ENCODE measurements at places on chromosomes 4 and X. TPM values are rescaled to one million over a fixed set of nuclear protein-coding genes. Genes with fewer than 3 reads are reported as not detected.

DNA sequence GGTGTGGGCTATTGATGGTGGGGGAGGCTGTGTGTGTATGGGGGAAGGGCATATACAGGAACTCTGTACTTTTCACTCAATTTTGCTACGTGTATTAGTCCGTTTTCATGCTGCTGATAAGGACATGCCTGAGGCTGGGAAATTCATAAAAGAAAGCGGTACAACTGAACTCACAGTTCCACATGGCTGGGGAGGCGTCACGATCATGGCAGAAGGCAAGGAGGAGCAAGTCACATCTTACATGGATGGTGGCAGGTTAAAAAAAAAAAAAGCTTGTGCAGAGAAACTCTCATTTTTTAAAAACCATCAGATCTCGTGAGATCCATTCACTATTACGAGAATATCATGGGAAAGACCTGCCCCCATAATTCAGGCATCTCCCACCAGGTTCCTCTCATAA lies 152.3 kb downstream of the NEK1 start:
- H3K4me1 ChIP-seq: no peaks in the 10 kb centered on the region
- H3K4me3 ChIP-seq: no peak overlapping the region
- H3K27ac ChIP-seq: no peak overlapping the region
- peaks cover 45% of the 10 kb centered on the region for H3K36me3 ChIP-seq
- H3K27me3 ChIP-seq: no peaks in the 10 kb centered on the region

- no peaks in the 10 kb centered on the region for H3K36me3 ChIP-seq
- no peaks in the 10 kb centered on the region for H3K4me1 ChIP-seq
- DNase-seq: no peak
- H3K27ac ChIP-seq: no peak overlapping the region
Observed at GRCh38 chrX:106415276-106415895, 196.4 kb upstream of the RADX start.

GRCh38 chr4:115489279-115489678 lies 375.9 kb upstream of the NDST4 start:
- H3K4me1 ChIP-seq: no peaks in the 10 kb centered on the region
- H3K4me3 ChIP-seq: no peak overlapping the region
- H3K27me3 ChIP-seq: no peaks in the 10 kb centered on the region
- no peak for DNase-seq
- H3K27ac ChIP-seq: no peak overlapping the region

DNA sequence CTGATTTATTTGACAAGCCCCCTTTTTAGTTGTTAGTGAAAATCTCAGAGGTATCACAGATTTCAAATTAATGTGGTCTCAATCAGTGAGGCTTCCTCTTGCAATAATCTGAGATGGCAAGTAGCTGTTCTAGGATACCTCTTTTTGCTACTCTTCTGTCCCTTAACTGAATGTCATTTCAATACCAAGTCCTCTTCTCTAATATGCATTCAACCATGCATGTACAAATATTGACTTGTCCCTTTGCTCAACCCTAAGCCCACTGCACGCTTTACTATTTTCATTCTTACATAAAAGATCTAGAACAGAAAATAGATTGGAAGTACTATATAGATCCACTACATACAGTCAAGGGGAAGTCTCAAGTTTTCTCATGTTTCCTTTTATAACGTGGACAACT lies 164.2 kb downstream of the CBR4 start:
- H3K27me3 ChIP-seq: peaks cover 29% of the 10 kb centered on the region
- DNase-seq: no peak
- no peak overlapping the region for H3K27ac ChIP-seq
- no peaks in the 10 kb centered on the region for H3K36me3 ChIP-seq
- peaks cover 10% of the 10 kb centered on the region for H3K4me1 ChIP-seq

GRCh38 chrX:3743801-3744439 lies 30.5 kb upstream of the PRKX start:
- peak; percentile 28 for DNase-seq
- peaks cover 31% of the 10 kb centered on the region for H3K4me1 ChIP-seq
- H3K36me3 ChIP-seq: peaks cover 17% of the 10 kb centered on the region
- no peaks in the 10 kb centered on the region for H3K27me3 ChIP-seq

DNA sequence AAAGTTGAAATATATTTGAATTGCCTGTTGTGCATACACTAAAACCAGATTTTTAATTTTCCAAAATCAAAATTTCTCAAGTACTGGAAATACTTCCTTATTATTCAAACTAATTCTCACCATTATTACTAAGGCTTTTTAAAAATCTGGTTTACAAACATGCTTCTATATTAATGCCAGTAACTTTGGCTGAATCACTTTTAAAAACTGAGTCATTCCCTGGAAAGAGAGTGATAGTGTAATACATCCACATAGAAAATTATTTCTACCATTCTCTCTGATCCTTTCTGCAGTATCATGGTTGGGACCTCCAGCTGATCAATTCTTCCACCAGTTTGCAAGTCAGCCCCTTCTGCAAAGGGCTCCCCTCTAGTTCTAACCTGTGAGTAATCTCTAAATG lies 165.3 kb upstream of the FAM241A start:
- DNase-seq: no peak
- H3K4me3 ChIP-seq: no peak overlapping the region
- no peak overlapping the region for H3K27ac ChIP-seq
- no peaks in the 10 kb centered on the region for H3K4me1 ChIP-seq
- H3K36me3 ChIP-seq: no peaks in the 10 kb centered on the region
- H3K27me3 ChIP-seq: peaks cover 8% of the 10 kb centered on the region

DNA sequence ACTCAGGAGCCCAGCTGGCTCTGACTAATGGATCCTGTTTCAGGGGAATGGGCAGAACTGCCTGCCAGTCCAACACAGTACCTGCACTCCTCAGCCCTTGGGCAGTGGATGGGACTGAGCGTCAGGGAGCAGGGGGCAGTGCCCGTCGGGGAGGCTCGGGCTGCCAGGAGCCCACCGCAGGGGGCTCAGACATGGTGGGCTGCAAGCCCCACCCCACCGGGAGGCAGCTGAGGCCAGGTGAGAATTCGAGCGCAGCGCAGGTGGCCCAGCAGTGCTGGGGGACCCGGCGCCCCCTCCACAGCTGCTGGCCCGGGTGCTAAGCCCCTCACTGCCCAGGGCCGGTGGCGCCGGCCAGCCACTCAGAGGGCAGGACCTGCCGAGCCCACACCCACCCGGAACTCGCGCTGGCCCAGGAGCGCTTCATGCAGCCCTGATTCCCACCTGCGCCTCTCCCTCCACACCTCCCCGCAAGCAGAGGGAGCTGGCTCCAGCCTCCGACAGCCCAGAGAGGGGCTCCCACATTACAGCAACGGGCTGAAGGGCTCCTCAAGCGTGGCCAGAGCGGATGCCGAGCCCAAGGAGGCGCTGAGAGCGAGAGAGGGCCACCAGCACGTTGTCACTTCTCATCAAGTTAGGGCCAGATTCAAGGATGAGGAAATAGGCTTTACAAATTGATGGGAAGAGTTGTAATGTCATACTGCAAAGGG lies 668.8 kb downstream of the GALNTL6 start:
- no peak overlapping the region for H3K27ac ChIP-seq
- H3K36me3 ChIP-seq: no peaks in the 10 kb centered on the region
- no peak for DNase-seq
- no peaks in the 10 kb centered on the region for H3K27me3 ChIP-seq
- no peaks in the 10 kb centered on the region for H3K4me1 ChIP-seq
- H3K4me3 ChIP-seq: no peak overlapping the region

DNA sequence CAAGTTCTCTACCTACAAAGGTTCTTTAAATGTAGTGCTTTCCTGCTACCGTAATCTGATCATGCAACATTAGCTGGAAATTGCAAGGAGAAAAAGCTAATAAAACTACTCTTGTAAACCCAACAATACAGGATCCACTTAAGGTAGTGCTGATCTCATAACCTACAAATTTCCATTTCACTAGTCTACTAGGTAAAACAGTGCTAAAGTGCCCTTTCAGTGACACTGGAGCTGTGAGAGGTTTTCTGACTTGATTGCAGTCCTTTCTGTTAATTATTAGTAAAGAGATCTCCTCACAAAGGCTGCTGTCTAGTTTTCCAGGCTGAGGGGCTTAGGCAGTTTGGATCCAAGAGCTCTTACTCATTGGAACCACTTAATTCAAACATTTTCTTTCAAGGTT lies 1118.7 kb downstream of the SH3BGRL start:
- H3K4me1 ChIP-seq: no peaks in the 10 kb centered on the region
- DNase-seq: no peak
- no peaks in the 10 kb centered on the region for H3K36me3 ChIP-seq
- H3K4me3 ChIP-seq: no peak overlapping the region
- no peaks in the 10 kb centered on the region for H3K27me3 ChIP-seq

DNA sequence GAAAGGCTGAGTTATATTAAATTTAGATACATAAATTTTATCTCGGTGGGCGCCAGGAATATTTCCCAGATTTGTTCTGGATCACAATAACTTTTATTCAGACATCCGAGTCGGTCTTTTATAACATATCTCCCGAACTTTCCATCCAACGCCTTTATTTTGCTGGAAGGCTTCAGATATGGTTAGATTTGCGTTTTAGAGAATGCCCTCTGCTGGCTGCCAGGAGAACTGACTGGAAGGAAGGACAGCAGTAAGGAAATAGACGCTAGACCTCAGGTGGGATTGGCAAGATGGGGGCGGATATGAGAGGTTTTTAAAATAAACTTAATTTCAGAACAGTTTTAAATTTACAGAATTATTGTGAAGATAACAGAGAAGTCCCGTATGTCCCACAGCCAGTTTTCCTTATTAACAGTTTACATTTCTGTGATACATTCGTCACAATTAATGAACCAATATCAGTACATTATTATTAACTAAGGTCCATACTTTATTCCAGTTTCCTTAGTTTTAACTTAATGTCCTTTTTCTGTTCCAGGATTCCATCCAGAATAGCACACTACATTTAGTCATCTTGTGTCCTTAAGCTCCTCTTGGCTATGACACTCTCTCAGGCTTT lies 4.6 kb upstream of the KANTR start:
- no peaks in the 10 kb centered on the region for H3K27me3 ChIP-seq
- no peak overlapping the region for H3K27ac ChIP-seq
- H3K4me3 ChIP-seq: peak overlapping the region; percentile 87
- H3K4me1 ChIP-seq: peaks cover 19% of the 10 kb centered on the region

GRCh38 chr4:88291003-88291402 lies 6.6 kb upstream of the PPM1K start:
- peaks cover 12% of the 10 kb centered on the region for H3K4me1 ChIP-seq
- no peak for DNase-seq
- no peak overlapping the region for H3K4me3 ChIP-seq
- peaks cover 2% of the 10 kb centered on the region for H3K36me3 ChIP-seq

- no peak overlapping the region for H3K4me3 ChIP-seq
- no peak overlapping the region for H3K27ac ChIP-seq
- no peaks in the 10 kb centered on the region for H3K36me3 ChIP-seq
- DNase-seq: no peak
- no peaks in the 10 kb centered on the region for H3K4me1 ChIP-seq
- no peaks in the 10 kb centered on the region for H3K27me3 ChIP-seq
Observed at GRCh38 chr4:158050942-158051341, 121.9 kb downstream of the GASK1B start.

- H3K36me3 ChIP-seq: no peaks in the 10 kb centered on the region
- no peak for DNase-seq
- no peak overlapping the region for H3K4me3 ChIP-seq
Observed at GRCh38 chr4:65999518-65999871, 329.2 kb upstream of the EPHA5 start.

- DNase-seq: no peak
- H3K27ac ChIP-seq: no peak overlapping the region
- peaks cover 3% of the 10 kb centered on the region for H3K27me3 ChIP-seq
- no peaks in the 10 kb centered on the region for H3K4me1 ChIP-seq
- H3K4me3 ChIP-seq: no peak overlapping the region
- H3K36me3 ChIP-seq: no peaks in the 10 kb centered on the region
Observed at GRCh38 chr4:118154649-118155048, 120.4 kb downstream of the NDST3 start.

GRCh38 chrX:53049127-53049517 lies 533 bp downstream of the GPR173 start:
- H3K27me3 ChIP-seq: peaks cover 4% of the 10 kb centered on the region
- no peak overlapping the region for H3K4me3 ChIP-seq
- H3K27ac ChIP-seq: no peak overlapping the region
- H3K36me3 ChIP-seq: no peaks in the 10 kb centered on the region

- no peaks in the 10 kb centered on the region for H3K27me3 ChIP-seq
- H3K4me3 ChIP-seq: no peak overlapping the region
- H3K36me3 ChIP-seq: no peaks in the 10 kb centered on the region
- peaks cover 24% of the 10 kb centered on the region for H3K4me1 ChIP-seq
- no peak for DNase-seq
- H3K27ac ChIP-seq: no peak overlapping the region
Observed at GRCh38 chr4:118683513-118683912, 1.7 kb upstream of the METTL14 start.

- DNase-seq: no peak
- H3K4me3 ChIP-seq: peak overlapping the region; percentile 80
- H3K27me3 ChIP-seq: no peaks in the 10 kb centered on the region
Observed at GRCh38 chrX:24148535-24149350, 786 bp upstream of the ZFX start.

GRCh38 chrX:26466387-26466786 lies 250.4 kb downstream of the MAGEB5 start:
- no peaks in the 10 kb centered on the region for H3K4me1 ChIP-seq
- no peak overlapping the region for H3K27ac ChIP-seq
- H3K36me3 ChIP-seq: no peaks in the 10 kb centered on the region
- no peaks in the 10 kb centered on the region for H3K27me3 ChIP-seq
- H3K4me3 ChIP-seq: no peak overlapping the region

- no peaks in the 10 kb centered on the region for H3K4me1 ChIP-seq
- H3K36me3 ChIP-seq: no peaks in the 10 kb centered on the region
- no peak overlapping the region for H3K27ac ChIP-seq
- H3K27me3 ChIP-seq: no peaks in the 10 kb centered on the region
- DNase-seq: no peak
- no peak overlapping the region for H3K4me3 ChIP-seq
Observed at GRCh38 chr4:167041524-167041923, 192.8 kb downstream of the SPOCK3 start.

- peaks cover 1% of the 10 kb centered on the region for H3K4me1 ChIP-seq
- H3K27me3 ChIP-seq: peaks cover 13% of the 10 kb centered on the region
- H3K4me3 ChIP-seq: no peak overlapping the region
- DNase-seq: no peak
- no peak overlapping the region for H3K27ac ChIP-seq
- H3K36me3 ChIP-seq: no peaks in the 10 kb centered on the region
Observed at GRCh38 chr4:149999485-150000074, 78.7 kb upstream of the DCLK2 start.

DNA sequence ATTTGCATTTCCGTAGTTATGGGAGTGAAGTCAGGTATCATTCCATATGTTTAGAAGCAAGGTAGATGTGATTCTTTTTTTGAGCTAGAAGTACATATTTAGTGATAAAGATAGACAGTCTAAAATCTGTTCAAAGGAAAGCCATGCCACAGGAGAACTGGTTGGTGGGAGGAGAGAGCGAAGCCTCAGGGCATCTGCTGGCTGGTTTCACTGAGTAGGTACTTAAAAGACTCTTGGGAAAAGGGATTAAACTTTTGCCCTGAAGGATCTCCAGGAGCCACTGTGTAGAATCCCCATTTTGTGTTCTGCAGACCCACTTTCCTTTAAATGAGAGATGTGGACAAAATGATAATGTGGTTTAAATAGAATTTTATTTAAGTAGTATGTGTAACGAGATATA lies 89.6 kb downstream of the SHROOM2 start:
- no peaks in the 10 kb centered on the region for H3K36me3 ChIP-seq
- peaks cover 2% of the 10 kb centered on the region for H3K4me1 ChIP-seq
- DNase-seq: no peak

- H3K4me3 ChIP-seq: no peak overlapping the region
- H3K27me3 ChIP-seq: peaks cover 3% of the 10 kb centered on the region
- no peak overlapping the region for H3K27ac ChIP-seq
- H3K4me1 ChIP-seq: no peaks in the 10 kb centered on the region
Observed at GRCh38 chrX:23610495-23610894, 56.8 kb upstream of the PRDX4 start.

DCLK2 gene
- total RNA-seq: not detected

TXK gene
- total RNA-seq: 66.8 TPM

POU3F4 gene
- total RNA-seq: not detected

TMSB15A gene
- not detected for total RNA-seq

SYNPO2 gene
- total RNA-seq: 0.96 TPM

SH3RF1 gene
- total RNA-seq: 0.14 TPM

STAG2 gene
- total RNA-seq: 92.3 TPM

FHDC1 gene
- total RNA-seq: 0.22 TPM

TRIM61 gene
- 3.1 TPM for total RNA-seq

ADAM29 gene
- not detected for total RNA-seq

Measured in activated naive CD8-positive, alpha-beta T cell treated with anti-CD3 and anti-CD28 coated beads, Interleukin-2, amount 10 ng/mL, durations not matched to agents 7 days and 5 days (primary cell).